WTC11 (cell line): ENCODE measurements at places on chromosomes 5 and 9. TPM values are rescaled to one million over a fixed set of nuclear protein-coding genes. Genes with fewer than 3 reads are reported as not detected.

The CNTLN gene
- 12.2 to 13.4 TPM (median 12.7 TPM) in 3 replicates for total RNA-seq

The IFNA21 gene
- total RNA-seq, result not detected in 3 replicates

- no peak for DNase-seq
- H3K36me3 ChIP-seq, result peaks cover 20% of the 10 kb centered on the region
- peaks cover 14% of the 10 kb centered on the region for H3K4me1 ChIP-seq
- H3K27me3 ChIP-seq, result no peaks in the 10 kb centered on the region
These were observed 62.6 kb upstream of the ZNF354B start for GRCh38 chr5:178797101-178797521.

GRCh38 chr9:72278959-72279358 is 86.0 kb downstream of the ZFAND5 start:
- H3K36me3 ChIP-seq, result no peaks in the 10 kb centered on the region
- H3K4me3 ChIP-seq, result no peak overlapping the region
- no peak overlapping the region for H3K27ac ChIP-seq

- no peaks in the 10 kb centered on the region for H3K36me3 ChIP-seq
These were observed at the start of gene PPP6C for GRCh38 chr9:125189361-125190289. Gene PPP6C, minus strand, starts transcription at chr9:125189803. Its CDS starts 85 bp downstream, at chr9:125189718.
